ENCODE measurements at places on chromosomes 1 and 21.

- no peak for DNase-seq
Observed at GRCh38 chr1:194184974-194185373, 998.6 kb upstream of the B3GALT2 start.

DNA sequence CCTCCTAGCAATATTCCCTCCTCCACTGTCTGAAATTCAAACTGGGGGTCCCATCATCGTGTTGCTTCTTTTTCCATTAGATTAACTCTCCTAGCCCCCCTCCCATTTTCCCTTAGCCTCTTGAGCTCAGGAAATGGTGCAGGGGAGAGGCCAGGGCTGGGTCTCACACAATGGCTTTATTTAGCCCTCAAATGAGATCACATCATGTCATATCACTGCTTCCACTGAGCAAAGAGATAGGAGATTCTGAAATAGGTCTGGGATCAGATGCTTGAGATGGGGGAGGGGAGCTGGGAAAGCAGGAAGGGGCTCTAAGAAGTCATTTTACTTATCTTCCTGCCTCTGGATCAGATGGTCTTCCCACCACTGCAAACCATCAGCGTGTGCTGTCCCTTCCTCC is 17.8 kb upstream of the ARHGEF2 start:
- no peak for DNase-seq

- DNase-seq: no peak
Observed at GRCh38 chr1:33895976-33896375, 32.1 kb downstream of the HMGB4 start.

DNA sequence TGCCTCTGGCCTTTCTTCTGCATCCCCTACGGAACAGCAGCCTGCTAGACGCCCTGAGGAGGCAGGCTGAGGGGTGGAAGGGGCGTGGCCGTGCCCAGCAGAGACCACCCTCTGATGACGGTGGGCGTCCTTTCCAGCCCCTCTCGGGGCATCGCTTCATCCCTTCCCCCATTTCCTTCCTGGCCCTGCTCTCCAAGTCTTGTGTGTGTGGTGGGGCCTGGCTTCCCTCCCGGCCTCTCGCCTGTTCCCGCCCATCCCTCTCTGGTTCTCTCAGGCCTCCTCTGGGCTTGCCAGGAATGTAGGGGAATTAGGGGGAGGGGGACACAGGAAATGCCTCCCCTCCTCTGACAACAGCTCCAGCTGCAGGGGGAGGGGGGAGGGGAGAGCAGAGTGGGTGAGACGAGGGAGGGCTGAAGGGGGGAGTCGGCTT is 51.1 kb downstream of the SKI start:
- DNase-seq: no peak

GRCh38 chr1:162169031-162169790 is 99.7 kb downstream of the NOS1AP start:
- DNase-seq: no peak

GRCh38 chr21:46116776-46117585 is 19.1 kb downstream of the COL6A2 start:
- peak; percentile 11 for DNase-seq

GRCh38 chr1:95023399-95024043 is 49.2 kb downstream of the ALG14 start:
- DNase-seq: no peak

DNA sequence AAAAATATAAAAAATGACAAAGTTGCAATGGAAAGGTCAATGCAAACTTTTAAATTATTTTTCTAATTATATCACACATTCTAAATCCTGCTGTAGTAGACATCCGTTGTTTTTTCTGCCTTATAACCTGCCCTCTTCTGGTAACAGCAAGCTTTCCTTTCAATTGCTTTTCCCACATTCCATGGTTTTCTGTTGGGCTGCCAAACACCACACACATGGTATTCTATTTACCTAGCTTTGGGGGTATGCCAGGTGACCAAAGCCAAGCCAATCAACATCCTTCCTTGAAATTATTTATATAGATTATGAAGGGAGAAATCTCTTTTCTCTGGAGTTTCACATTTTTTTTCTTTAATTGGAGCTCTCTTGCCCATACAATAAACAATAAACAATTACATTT is 3.4 kb upstream of the LAMC1 start:
- DNase-seq: no peak

DNA sequence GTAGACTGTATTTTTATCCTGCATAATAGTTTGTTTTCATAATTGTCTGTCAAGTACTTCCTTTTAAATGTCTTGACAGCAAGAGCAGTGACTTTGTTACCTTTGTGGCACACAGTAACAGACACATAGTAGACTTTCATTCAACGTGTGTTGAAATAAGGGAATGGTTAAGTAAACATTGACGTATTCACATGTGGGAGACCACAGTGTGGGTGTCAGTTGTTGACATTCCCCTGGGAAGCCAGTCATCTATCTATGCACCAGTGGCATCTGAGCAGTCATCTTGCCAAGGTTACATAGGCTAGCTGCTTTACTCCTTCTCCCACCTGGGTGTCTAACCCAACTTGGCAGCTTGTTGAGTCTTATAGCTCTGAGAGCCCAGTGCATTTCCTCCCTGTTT is 1.4 kb upstream of the NUP133 start:
- no peak for DNase-seq

GRCh38 chr1:17946434-17946833 is 161.2 kb upstream of the IGSF21 start:
- no peak for DNase-seq

DNA sequence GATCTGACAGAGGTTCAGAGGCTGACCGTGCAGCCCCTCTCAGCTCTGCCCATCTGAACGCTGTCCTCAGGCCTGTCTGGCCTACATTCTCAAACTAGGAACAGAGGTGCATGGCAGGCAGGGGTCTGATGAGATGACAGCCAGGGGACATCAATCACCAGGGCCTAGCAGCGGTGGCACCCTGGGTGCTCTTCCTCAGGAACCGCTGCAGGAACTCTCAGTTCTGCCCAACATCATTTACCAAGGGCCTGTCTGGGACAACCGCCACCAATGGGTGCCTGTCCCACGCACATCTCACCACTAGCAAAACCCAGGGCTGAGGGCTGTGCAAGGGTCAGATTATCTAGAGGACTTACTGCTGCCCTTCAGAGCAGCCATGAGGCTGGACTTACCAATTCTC is 245.7 kb downstream of the TOMM20 start:
- no peak for DNase-seq

- no peak for DNase-seq
Observed at GRCh38 chr1:247317702-247318101, 14.0 kb downstream of the ZNF496 start.

DNA sequence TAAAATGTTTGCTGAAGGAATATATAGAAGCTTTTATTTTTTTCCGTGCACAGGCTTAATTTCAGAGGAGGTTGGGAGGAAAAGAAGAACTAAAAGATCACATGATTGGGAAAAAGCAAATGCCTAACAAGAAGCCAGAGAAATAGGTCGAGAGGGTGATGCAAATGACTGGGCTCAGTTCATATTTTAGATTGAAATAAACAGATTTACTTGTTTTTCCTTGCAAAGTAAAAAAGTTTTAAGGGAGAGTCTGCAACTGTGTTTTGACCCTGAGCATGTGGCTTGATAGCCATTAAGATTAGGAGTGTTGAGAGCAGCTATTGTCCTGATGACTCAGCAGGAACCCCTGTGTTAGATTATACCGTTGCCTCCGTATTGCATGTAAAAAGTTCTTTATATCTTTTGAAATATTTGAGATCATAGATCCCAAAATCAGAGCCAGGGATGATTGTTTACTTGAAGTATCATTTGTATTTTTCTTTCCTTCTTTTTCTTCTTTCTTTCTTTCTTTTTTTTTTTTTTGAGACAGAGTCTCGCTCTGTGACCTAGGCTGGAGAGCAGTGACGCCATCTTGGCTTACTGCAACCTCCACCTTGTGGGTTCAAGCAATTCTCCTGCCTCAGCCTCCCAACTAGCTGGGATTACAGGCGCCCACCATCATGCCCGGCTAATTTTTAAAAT is 20.2 kb downstream of the CLIC4 start:
- no peak for DNase-seq

GRCh38 chr1:17156108-17156507 is 36.9 kb upstream of the PADI2 start:
- no peak for DNase-seq

GRCh38 chr1:246790364-246790763 is 66.2 kb downstream of the SCCPDH start:
- no peak for DNase-seq

DNA sequence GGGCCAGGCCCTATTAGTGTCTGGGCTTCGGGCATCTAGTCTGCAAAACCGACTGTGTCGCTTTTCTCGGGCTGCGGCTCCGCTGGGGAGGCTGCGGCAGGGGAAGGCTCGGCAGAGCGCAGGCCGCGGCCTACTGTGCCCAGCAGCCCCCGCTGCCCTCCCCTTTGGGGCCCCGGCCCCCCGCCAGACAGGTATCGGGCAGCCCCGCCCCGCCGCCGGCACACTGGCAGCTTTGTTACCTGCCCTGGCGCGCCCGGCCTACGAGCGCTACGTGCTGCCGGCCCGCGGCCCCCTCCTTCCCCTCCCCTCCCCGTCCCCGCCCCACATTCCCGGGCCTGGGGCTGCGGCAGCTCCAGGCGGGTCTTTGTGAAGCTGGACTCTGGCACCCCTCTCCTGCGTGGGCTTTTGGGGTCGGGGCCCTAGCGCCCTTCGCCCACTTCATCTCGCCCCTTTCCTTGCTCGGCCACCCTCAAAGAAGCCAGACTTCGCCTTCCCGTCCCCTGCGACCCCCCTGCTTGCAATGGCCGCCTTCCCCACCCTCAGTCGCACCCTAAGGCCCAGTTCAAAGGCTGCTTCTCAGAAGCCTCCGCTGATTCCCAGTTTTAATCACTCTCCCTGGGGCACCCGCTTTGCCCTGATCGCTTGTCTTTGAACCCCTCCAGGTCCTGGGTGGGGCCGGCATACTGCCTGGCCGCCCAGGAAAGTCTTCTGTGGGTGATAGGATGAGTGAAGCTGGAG is 48.9 kb upstream of the SLC2A1 start:
- no peak for DNase-seq

GRCh38 chr21:31078796-31079195 is 40.5 kb upstream of the KRTAP19-8 start:
- no peak for DNase-seq

- no peak for DNase-seq
Observed at GRCh38 chr1:156153362-156153761, at the start of gene SEMA4A. Gene SEMA4A (plus strand): TSS chr1:156153585. CDS start chr1:156154579, 994 bp downstream.

DNA sequence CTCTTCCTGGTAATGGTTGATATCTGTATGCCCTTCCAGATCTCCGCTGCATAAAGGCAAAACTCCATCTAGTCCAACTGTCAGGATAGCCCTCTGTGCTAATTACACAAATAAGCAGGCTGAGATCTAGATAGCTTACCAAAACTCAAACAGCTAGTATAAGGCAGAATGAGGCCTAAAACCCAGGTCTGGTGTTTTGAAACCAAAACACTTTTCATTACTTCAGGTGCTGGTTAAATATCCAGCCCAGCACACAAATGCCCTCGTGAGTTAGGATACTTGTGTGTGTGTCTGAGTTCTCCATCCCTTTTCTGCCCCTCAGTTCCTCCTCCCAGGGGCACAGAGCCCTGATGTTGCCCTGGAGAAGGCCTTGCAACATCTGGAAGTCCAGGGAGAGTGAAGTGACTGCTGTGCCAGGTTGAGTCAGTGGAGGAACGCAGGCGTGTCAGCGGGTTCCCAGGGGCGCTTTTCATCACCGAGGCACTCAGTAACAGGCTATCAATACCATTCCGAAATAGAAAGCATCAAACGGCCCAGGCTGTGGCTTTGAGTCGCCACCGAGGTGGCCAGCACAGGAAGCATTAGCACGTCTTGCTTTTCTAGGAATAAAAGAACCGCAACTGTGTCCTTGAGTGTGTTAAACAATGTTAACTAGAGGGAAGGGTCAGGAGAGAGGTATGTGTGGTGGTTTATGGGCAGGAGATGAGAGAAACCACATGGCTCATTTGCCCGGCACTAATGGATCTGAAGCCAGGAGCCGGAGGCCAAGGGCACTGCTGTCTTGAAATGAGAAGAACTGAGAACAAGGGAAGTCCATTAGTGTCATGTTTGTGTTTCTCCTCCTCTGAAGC is 90.7 kb upstream of the WLS start:
- no peak for DNase-seq

DNA sequence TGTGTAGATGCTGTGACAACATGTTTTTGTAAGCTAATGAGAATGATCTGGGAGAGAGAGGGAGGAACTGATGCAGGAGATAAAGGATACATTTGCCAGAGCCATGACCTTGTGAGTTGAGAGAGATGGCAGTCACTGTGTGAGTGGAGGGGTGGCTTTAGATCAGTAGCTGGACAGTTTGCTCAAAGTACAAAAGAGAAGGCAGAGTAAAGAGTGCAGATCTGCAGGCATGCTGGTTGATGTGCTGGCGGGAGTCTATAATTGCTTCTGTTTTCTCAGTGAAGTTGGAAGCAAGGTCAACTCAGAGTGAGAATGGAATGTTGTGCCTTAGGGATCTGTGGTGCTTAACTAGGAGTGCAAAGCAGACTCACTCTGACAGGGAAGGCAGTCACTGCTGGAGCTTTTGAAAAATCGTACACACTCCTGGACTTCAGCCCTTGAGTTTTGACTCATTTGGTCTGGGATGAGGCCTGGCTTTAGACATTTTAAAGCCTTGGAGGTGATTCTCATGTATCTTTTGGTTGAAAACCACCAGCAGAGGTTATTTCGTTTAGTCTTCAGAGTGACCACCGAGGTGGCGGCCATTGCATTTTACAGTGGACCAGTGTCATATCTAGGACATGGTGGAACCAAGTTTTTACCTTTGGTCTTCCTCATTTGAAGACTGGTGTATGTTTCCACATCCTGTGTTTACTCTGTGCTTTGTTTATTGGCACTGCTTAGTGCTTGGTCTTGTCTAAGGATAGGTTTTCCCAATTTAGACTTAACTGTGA is 49.6 kb downstream of the MTR start:
- DNase-seq: no peak

- DNase-seq: no peak
Observed at GRCh38 chr21:20306836-20307235, 691.4 kb upstream of the NCAM2 start.

- DNase-seq: no peak
Observed at GRCh38 chr1:38044221-38045215, 2.1 kb downstream of the POU3F1 start.

GRCh38 chr1:91765880-91766443 is 120.0 kb downstream of the TGFBR3 start:
- DNase-seq: no peak

DNA sequence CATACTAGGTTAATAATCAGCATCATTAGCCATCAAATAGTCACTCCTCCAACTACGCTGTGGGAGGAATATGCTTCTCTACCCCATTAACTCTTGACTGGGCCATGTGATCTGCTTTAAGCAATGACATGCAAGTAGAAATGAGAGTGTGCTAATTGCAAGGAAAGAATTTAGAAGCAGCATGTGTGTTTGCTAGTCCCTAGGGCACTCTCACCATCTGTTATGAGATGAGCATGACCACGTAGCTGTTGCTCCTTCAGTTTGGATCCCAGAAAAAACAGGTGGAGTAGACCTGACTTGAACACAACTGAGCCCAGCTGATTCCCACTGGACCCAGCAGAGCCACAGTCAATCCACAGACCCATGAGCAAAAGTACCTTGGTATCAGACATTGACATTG is 19.7 kb upstream of the RGS7 start:
- DNase-seq: no peak

Data from D721Med (cell line).